ENCODE measurements at places on chromosomes 6 and 20.

- DNase-seq: no peak
These were observed 11.7 kb downstream of the OSER1 start for GRCh38 chr20:44198872-44199271.

GRCh38 chr6:107965746-107966145 lies 7.7 kb upstream of the SEC63 start:
- DNase-seq: no peak

- DNase-seq: no peak
These were observed 256.5 kb upstream of the SUPT3H start for GRCh38 chr6:45634231-45634630.

DNA sequence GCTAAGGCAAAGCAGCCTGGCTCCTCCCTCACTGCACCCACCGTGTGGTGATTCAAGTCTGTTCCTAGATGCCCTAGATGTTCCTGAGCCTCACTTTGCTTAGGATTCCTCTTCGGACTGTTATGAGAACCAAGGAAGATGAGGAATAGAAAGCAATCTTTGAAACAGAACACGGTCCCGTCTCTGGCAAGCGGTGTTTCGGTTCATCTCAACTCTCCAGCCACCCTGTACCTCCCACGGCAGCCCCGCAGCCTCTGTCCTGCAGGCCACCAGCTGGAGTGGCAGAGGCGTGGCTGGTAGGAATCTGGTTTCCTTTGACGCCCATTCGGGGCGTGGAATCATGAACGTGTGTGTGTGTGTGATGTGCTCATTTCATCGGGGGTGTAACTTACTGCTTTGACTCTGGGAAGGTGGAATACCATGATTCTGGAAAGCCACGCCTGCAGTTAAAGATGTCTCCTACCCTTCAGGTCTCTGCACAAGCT lies 21.3 kb downstream of the PDE10A start:
- no peak for DNase-seq

GRCh38 chr6:83597511-83597910 lies 85.2 kb downstream of the PRSS35 start:
- no peak for DNase-seq

- DNase-seq: peak; percentile 18
These were observed 3.3 kb downstream of the KCNS1 start for GRCh38 chr20:45097485-45098102.

DNA sequence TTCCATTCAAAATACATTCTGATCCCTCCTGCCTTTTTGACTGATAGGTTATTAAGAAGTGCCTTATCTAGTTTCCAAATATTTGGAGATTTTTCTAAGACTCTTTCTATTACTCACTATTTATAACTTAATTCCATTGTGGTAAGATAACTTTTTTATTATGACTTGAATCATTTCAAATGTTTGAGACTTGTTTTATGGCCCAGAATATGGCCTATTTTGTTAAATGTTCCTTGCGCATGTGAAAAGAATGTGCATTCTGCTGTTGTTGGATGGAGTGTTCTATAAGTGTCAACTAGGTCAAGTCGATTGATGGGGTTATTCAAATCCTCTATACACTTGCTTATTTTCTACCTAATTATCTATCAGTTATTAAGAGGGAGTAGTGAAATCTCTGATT lies 13.1 kb upstream of the TCP11 start:
- no peak for DNase-seq

GRCh38 chr6:97055743-97056142 lies 131.2 kb downstream of the KLHL32 start:
- DNase-seq: no peak

DNA sequence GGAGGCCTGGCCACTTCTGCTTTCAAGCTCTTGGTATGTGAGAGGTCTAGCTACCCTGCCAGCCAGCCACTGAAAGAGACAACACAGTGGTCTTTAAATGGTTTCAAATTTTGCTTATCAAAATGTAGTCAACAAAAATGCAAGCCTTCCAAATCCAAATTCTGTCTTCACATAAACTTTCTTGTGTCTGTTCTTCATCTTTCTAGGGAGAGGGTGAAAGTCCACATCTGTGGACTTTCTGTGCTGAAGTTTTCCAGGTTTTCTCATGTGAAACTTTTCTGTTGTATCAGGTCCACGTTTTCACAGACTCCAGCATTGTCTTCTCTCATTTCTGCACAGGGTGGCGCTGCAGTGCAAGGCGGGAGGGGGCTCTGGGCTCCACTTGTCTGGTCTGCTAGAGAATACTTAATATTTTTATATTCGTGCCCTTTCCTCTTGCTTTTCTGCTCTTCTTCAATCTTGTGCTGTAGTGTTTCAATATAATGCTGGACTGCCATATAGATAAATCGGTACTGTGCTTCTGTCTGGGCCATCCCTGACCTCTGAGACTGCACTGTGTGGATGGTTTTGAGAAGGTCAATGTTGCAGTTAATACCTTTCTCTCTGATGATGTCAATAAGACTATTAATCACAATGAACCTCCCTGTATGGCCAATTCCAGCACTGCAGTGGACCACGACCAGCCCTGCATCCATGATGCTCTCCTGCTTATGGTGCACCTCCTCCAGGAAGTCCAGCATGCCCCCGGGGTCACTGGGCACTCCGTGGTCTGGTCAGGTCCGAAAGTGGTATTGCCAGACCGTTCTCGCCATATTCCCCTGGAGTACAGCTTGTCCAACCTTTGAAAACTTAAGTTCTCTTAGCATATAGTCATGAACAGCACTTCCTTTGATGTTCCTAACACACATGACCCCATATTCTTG lies 161.6 kb upstream of the TNFAIP3 start:
- DNase-seq: no peak

DNA sequence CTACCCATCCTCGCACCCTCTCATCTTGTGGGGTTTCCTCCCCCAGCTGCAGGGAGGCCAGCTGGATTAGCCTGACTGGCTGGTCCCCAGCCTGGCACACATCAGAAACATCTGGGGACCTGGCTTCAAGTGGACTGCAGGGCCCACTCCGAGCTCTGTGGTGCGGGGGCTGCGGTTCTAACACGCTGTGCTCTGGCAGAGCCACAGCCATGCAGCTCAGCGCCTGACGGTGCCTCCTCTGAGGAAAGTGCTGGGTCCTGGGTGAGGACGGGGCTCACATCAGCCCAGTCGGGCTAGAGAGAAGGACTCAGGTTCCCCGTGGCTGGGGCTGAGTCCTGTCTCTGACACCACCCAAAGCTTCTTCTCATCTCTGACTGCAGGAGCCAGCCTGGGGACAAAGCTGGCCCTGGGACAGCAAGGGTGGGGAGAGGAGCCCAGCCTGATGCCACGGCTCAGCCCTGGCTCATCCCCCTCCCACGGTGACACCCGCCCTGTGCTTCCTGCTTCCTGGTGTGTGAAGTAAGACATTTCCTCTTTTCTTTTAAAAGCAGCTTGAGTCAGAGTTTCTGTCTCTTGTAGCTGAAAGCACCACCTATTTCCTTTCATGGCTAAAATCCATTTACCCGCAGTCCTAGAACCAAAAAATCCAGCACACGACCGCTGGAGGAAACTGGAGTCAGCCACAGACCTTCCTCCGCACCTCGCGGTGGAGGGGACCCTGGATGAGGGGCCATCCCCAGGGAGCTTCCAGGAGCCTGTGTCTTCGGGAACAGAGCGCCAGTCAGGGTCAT lies 127.4 kb upstream of the AFDN start:
- peak; percentile 22 for DNase-seq

- DNase-seq: no peak
These were observed 203.3 kb downstream of the BCAS1 start for GRCh38 chr20:53866794-53867740.

DNA sequence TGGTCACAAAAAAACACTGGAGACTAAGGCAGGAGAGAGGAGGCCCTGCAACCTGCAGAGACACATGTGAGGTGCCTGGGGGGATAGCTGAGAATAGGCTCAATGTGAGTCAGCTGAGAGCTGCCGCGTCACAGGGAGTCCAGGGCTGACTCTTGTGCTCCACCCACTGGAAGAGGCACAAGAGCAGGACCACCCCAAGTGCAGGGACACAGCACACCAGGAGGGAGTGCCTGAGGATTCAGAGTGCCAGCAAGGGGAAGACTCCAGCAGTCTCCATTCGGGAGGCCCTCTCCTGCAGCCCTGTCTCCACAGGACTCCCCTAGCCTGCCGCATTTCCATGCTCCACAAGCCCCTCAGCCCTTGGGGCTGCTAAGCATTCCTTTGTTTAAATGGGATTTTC lies 105.5 kb downstream of the HUS1B start:
- DNase-seq: peak; percentile 20

DNA sequence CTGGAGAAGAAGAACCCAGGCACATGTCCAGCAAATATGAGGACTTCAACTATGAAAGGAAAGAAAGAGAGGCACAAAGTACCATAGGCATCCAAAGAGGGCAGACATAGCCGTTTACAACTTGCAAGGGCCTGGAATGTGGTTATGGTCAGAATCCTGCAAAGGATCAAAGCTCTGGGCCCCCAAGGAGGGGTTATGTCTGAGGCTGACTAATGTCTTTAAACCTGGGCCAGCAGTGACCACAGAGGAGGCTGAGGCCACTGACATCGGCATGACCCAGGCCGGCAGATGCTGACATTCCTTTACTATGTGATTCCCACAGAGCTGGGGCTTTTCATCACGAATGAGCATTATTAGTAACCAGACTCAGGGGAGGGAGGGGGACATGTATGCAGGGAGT lies 861.1 kb downstream of the DHX35 start:
- DNase-seq: no peak

GRCh38 chr20:2103461-2104153 lies 2.0 kb downstream of the STK35 start:
- no peak for DNase-seq

- no peak for DNase-seq
These were observed 238.5 kb downstream of the GMPR start for GRCh38 chr6:16476861-16477260.
